ENCODE measurements at places on chromosomes 4 and X.

DNA sequence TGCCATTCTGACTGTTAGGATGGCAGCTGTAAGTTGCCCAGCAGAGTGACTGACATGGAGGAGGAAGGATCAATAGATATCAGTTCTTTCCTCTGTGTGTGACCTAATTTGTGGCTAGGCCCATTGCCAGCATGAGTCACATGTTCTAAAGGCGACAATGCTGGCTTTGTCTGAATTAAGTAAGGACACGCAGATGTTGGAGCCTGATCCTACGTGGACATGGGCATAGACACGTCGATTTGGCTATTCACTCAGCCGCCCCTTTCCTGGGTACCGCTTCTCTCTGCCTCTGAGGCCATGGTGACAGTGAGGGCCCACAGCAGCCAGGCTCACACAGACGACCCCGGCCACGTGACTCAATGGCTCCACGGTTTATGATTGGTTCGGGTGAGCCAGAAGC is 16.3 kb downstream of the PROM1 start:
- no peak for DNase-seq

GRCh38 chrX:130552444-130553073 is 150.8 kb downstream of the RBMX2 start:
- DNase-seq, result no peak

- no peak for DNase-seq
Measured at GRCh38 chr4:37066159-37066558, 178.4 kb upstream of the NWD2 start.

- DNase-seq, result peak; percentile 6
Measured at GRCh38 chr4:81038636-81039350, 8.3 kb downstream of the BMP3 start.

- no peak for DNase-seq
Measured at GRCh38 chrX:23079347-23079746, 79.6 kb downstream of the DDX53 start.

DNA sequence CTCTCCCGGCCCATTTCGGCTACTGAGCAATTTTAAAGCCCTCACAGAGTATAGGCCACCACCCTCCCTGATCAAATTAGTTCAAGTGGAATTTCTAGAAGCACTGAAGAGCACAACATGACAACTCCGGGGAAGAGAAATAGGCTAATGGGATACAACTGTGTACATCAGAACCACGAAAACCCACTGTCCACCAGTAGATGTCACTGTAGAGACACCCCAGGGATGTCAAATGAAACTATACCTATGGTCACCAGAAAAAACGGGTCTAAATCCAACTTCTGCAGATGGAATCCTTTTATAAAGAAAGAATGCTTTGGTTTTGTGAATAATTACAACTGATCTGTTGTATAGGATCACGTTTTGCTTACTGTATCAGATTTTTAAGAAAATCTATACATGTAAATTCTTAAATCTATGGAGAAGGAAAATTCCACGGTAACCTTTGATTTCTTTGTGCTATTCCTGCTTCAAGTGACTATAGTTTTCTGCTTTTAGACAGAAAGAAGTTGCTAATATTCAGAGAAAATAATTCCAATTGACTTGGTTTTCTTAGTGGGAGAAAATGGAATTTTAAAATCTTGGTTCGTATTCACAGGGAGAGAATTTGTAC is 29.5 kb upstream of the MAP3K15 start:
- peak; percentile 46 for DNase-seq

DNA sequence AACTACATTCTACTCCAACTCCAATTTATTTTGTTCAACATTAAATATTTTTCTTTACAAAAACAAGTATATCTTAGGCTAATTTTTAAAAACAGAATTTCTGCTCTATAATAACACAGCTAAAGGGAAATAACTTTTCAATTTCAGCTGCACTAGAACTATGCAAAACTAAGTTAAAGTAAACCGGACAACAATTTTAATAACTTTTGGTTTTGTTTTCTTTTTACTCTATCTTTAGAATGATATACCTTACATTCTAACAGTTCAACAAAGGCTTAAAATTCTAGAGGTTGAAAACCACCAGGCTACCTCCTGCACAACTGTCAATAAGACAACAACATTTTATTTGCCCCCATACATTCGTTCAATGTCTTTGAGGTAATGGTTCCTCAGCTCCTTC is 18.7 kb upstream of the KCNE5 start:
- no peak for DNase-seq

DNA sequence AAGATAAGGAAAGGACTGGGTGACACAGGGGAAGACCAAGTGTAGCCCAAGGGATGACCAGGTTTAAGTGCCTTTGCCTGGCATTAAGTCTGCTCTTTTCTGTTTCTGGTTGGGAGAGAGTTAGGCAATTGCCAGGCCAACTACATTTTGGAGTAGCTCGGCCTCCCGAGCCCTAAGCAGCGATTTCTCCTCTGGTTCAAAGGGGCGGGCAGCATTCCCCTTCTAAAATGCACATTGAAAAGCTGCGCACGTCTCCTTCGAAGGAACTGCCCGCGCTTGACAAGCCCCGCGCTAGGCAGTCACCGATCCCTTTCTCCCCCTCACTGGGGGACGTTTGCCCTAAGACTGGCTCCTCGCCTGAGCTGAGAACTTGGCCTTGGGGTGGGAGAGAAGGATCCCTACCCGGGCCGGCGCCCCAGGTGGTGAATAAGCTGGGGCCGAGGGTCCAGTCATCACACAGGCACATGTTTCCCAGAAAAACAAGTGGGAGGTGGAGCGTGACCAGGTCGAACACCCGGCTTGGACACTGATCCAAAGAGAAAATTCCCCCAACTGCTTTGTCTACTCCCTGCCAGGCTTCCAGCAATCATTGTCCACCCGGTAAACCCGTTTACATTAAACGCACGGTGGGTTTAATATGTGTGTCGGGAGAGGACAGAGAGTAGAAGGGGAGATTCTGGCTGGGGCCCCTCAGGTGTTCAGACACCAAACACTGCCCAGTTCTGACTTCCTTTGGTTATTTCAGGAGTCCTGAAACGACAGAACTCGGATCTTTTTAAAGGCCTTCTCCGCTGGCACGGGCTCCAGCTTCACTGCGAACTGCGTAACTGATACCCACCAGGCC is 4.0 kb downstream of the ARX start:
- no peak for DNase-seq

DNA sequence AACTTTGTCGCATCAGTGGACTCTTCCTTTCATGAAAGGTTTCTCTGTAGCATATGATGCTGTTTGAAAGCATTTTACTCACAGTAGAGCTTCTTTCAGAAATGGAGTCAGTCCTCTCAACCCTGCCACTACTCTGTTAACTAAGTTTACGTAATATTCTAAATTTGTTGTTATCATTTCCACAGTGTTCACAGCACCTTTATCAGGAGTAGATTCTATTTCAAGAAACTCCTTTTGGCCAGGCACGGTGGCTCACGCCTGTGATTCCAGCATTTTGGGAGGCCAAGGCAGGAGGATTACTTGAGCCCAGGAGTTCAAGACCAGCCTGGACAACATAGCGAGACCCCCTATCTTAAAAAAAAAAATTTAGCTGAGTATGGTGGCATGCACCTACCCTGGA is 90.0 kb downstream of the KDM6A start:
- DNase-seq, result no peak

DNA sequence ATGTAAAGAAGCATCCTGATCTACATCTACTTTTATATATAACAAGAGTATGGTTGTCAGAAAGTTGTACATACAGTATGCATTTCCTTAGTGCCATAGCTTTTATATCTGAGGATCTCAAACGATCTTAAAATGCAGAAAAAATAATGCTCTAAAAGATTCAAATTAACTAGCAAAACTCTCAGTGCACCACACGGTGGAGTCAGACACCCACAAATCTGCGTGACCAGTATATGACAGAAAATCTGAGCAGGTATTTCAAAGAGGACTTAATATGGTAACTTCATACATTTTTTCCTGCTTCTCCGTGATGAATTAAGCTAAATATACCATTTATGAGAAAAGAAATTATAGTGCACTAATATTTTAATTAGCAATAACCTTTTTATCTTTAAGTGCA is 803.0 kb downstream of the DMD start:
- DNase-seq, result peak; percentile 3

DNA sequence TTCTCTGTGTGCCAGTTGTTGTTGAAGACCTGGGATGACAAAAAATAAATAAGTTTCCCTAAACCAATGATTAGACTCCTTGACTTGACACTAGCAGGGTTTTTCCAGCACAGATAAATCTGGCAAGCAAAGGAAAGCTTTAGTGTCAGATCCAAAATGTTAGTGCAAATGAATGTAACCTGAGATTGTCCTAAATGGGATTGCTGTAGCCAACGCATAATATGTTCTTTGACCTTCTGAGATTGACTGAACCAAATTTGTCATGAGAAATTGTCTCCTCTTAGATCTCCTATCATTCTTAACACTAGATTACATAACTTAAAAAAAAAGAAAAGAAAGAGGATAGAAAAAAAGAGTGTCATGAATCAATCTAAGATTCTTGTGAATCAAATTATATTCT is 196.5 kb downstream of the RELL1 start:
- DNase-seq, result no peak

Data from amniotic epithelial cell (primary cell).